Thymus (tissue), 14 donors: ENCODE measurements at places on chromosomes 1 and 21. TPM values are rescaled to one million over a fixed set of nuclear protein-coding genes. Genes with fewer than 3 reads are reported as not detected.

GRCh38 chr1:905071-905749 lies 18.5 kb upstream of the SAMD11 start:
- no peak for DNase-seq

DNA sequence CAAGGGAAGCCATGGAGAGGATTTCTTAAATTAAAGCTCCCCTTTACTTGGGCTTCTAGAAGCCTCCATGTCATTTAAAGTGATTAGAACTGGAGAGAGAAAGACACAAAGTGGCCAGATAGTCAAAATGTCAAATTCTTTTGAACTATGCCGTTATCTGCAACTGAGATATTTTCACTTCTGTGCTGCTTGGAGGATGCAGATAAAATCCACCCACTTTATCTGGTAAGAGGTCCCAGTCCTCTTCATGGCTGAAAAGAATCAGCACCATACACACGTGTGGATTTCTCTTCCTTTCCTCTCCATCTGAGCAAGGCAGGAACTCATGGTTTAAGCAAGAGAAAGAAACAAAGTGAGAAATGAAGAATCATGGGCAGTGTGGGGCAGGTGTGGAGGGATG lies 276.9 kb upstream of the RUNX1 start:
- no peak for DNase-seq

- DNase-seq, result no peak
These were observed 8.5 kb downstream of the CLDN19 start for GRCh38 chr1:42731585-42731984.

DNA sequence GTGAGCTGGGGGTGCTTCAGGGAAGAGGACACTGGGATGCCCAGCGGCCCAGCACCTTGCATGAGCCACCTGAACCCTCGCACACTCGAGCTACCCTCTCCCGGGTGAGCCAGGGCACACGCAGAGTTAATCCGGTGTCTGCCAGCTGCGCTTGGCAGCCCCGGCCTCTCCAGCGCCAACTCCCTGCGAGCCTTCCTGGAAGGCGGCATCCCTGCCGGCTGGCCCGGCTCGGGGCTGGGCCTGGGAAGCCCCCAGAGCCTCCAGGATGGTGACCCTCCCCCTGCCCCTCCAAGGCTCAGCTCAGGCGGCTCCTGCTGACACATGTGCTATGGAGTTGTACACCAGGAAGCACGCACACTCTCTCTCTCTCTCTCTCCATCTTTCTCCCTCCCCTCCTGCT lies 48.7 kb downstream of the RAP1GAP start:
- DNase-seq, result no peak

LMOD1 gene
- total RNA-seq, result 0.24 TPM

THRAP3 gene
- total RNA-seq, result 80.9 TPM

DNA sequence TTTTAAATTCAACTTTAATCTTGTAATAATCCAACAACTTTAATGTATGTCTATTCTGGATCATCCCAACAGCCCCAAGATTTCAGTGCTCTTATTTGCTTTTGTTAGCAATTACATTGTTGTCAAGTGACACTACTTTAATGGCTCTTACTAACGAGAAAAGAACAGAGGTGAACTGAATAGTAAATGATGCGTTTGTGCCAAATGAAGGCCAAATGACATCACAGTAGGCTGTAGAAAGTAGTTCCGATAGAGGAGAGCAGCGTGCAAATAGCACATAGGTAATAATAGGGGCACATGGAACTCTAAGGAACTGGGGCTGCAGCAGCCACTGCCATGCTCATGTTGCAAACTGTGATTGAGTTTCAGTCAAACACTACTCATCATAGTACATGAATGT lies 301.9 kb downstream of the LMX1A start:
- no peak for DNase-seq

DNA sequence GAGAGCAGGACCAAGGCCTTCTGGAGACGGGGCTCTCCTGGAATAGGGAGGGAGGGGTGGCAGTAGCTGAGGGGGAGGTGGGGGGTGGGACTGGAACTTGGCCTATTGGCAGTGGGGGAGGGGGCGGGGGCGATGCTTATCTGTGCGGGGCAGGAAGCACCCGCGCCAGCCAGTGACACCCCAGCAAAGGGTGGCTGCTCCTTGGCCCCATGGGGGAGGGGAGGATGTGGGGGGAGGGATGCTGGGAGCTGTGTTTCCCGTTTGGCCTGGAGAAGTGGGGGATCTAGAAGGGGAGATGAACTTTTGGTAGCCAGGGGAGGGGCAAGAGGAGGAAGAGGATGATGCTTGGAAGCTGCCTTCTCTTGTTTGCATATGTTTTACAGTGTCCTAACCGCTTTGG lies 11.0 kb downstream of the ZBTB7B start:
- no peak for DNase-seq

DNA sequence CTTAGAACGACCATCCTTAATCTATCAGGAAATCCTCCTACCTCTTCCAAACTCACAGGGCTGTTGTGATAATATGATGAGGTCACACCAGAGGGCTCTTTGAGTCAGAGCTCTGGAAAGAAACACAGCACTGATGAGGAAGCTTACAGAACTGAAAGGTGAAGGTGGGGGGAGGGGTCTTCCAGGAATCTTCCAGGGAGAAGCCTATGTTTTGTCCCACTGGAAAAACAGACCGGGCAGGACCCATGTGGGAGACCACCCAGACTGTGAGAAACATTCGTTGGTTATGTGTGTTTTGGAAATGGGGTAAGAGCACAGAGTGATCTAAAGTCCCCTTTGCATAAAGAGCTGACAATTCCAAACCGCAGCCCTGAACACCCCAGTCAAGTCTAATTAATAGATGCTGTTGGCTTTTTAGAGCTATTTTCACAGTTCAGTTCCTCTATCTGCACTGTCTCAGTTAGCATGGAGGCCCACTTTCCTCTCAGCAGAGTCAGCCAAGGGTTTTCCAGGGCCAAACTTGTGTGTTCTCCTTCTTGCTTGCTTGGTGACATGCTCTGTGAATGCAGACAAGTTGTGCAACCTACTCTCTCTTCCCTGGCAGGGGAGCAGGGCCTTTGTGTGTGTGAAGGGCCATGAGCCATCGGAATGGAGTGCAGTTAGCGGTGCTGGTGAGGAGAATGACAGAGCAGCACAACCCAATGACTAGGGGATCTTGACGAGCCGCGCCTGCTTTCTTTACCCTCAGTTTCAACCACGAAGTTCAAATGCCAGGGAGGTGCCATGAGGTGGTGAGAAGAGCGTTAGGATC lies 12.3 kb downstream of the PHLDA3 start:
- no peak for DNase-seq

SAMD13 gene
- 3.7 TPM for total RNA-seq

DNA sequence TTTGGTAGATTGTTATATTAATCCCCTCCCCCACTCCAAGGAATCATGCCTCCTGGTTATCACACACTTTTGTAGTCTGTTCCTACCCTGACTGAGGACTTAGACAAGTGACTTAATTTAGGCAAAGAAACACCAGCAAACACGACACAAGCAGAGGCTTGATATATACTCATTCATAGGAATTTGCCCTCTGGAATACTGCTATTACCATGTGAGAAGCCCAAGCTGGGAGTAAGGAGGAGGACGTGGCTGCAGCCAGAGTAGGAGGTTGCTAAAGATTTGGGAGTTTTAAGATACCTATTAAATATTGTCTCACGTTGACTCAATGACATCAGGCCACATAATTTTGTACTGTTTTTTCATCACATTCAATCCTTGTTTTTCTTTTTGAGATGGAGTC lies 100.2 kb downstream of the LRRC53 start:
- no peak for DNase-seq

DNA sequence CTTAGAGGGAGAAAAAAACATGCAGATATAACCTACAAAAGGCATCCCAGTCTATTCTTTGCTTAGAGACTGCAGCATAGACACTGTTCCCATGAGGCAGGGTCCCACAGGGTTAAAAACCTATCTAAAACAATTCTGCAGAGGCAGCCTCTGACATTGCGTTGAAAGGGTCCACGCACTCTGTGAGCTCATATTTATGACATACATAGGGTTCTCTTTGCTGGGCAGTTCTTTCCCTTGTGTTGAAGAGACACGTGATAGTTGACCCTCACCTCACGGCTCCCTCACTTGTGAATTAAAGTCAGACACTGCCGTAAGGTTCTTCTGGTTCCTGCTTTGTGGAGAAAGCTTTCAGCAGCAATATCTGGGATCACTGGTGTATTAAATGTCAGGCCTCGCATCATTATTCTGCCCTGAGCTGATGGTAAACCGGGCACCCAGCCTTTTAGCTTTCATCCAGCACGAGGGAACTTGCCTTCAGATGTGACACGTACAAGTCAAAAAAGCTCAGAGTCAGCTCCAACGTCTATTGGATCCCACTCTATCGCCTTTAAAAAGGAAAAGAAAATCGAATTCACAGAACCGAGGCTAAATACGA lies 52.8 kb upstream of the HNRNPU start:
- no peak for DNase-seq

- DNase-seq, result no peak
These were observed 105.9 kb downstream of the RGL1 start for GRCh38 chr1:183910845-183911244.

- no peak for DNase-seq
These were observed 19.6 kb upstream of the C1orf159 start for GRCh38 chr1:1135339-1136136.

- no peak for DNase-seq
These were observed 121.9 kb downstream of the NME7 start for GRCh38 chr1:169245706-169246105.

DNA sequence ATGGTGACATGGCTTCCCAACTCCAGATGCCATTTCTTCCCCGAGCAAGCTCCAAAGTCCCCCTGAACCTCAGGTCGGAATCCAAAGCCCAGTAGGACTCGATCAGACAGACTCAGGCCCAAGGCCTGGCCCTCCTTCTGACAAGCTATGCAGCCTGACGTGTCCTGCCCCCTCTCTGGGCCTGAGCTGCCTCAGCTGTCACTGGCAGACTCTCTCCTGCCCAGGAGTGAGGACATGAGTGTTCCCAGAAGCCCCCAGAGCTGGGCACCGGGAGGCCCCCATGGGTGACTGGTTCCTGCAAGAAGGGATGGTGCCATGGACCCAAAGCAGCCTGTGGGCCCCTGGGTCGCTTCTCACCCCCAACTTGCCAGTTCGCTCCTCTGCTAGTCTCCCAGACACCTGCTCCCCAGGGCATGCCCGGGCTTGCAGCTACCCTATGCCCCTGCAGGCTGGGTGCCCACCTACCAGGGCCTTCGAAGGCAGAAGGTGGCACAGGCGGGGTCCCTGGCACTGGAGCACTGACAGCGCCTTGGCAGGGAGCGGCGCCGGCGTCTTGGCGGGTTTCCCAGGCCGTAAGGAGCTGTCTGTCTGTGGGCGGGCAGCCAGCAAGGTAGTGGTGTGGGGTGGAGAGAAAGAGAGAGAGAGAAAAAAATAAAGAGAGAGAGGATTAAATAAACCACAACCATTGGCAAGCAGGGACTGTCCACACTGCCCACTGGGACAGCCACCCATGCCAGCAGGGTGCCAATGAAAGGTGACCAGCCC lies 2.3 kb downstream of the EDN2 start:
- no peak for DNase-seq
